ENCODE measurements at places on chromosomes 6 and 20. TPM values are rescaled to one million over a fixed set of nuclear protein-coding genes. Genes with fewer than 3 reads are reported as not detected.

The SSTR4 gene
- not detected for total RNA-seq

The SLC26A8 gene
- total RNA-seq: not detected

The OR2H2 gene
- total RNA-seq: not detected

DNA sequence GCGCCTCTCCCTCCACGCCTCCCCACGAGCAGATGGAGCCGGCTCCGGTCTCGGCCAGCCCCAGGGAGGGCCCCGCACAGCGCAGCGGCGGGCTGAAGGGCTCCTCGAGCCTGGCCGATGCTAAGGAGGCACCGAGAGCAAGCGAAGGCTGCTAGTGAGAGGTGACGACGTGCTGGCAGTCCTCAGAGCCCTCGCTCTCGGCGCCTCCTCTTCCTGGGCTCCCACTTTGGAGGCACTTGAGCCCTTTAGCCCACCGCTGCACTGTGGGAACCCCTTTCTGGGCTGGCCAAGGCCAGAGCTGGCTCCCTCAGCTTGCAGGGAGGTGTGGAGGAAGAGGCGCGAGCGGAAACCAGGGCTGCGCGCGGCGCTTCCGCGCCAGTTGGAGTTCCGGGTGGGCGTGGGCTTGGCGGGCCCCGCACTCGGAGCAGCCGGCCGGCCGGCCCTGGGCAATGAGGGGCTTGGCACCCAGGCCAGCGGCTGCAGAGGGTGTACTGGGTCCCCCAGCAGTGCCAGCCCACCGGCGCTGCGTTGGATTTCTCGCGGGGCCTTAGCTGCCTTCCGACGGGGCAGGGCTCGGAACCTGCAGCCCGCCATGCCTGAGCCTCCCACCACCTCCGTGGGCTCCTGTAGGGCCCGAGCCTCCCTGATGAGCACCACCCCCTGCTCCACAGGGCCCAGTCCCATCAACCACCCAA, 2.5 kb upstream of the TMEM14C start:
- no peaks in the 10 kb centered on the region for H3K27me3 ChIP-seq
- H3K27ac ChIP-seq: peak overlapping the region; percentile 97
- no peaks in the 10 kb centered on the region for H3K36me3 ChIP-seq
- peaks cover 58% of the 10 kb centered on the region for H3K4me1 ChIP-seq

DNA sequence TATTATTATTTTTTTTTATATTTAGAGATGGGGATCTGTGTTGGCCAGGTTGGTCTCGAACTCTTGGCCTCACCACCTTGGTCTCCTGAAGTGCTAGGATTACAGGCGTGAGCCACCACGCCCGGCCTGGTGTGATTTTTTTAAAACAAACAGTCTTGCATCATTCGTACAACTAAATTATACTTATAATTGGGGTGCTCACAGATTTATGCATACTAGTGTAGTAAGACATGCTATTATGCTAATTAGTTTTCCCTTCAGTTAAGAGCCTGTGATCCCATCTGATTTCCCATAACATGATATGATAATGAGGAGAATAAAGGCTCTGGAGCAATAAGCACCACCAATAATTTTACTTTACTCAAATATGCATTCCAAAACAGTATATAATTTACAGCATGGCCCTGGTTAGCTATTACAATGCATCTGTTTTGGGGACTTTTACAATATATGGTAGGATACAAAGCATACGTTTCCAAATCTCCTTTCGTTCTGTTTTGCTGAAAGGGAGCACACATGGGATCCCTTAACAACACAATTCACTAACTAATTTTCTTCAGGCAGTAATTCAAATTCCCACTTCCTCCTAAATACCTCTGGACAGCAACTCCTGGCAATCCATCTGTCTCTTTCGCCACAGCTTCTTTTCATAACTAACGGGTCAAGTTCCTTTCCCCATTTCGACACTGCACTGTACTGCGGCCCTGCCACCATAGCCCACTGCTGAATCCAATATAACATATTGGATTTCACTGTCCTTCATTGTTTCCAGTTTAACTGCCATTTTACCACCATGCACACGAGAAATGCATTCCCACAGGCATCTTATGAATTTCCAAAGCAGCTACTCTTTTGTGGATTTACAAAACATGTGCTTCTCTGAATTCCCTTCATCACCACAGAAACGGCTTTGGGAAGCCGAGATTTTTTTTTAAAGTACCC, 1.7 kb downstream of the NUDT3 start:
- DNase-seq: no peak
- peaks cover 42% of the 10 kb centered on the region for H3K4me1 ChIP-seq
- no peaks in the 10 kb centered on the region for H3K36me3 ChIP-seq
- no peak overlapping the region for H3K27ac ChIP-seq
- no peaks in the 10 kb centered on the region for H3K27me3 ChIP-seq

The VNN1 gene
- not detected for total RNA-seq
